Pancreas (tissue), 10 donors: ENCODE measurements at places on chromosomes 13 and 19. TPM values are rescaled to one million over a fixed set of nuclear protein-coding genes. Genes with fewer than 3 reads are reported as not detected.

DCT gene
- 0.66 TPM for polyA plus RNA-seq

ZSCAN1 gene
- 7.1 TPM for polyA plus RNA-seq

KLK5 gene
- 0.11 TPM for polyA plus RNA-seq

TSKS gene
- 0.35 TPM for polyA plus RNA-seq

RYR1 gene
- polyA plus RNA-seq = 0.68 TPM

PLIN5 gene
- 193 TPM for polyA plus RNA-seq

CGB5 gene
- polyA plus RNA-seq = not detected

SLITRK1 gene
- 0.33 TPM for polyA plus RNA-seq

ZFP14 gene
- polyA plus RNA-seq = 1.3 TPM

COL5A3 gene
- polyA plus RNA-seq = 6.4 TPM

RNF113B gene
- polyA plus RNA-seq = not detected

ATXN8OS gene
- not detected for polyA plus RNA-seq

LRRC4B gene
- 2.1 TPM for polyA plus RNA-seq

HPN gene
- 208 TPM for polyA plus RNA-seq
